ENCODE measurements at places on chromosomes 7 and 10.

DNA sequence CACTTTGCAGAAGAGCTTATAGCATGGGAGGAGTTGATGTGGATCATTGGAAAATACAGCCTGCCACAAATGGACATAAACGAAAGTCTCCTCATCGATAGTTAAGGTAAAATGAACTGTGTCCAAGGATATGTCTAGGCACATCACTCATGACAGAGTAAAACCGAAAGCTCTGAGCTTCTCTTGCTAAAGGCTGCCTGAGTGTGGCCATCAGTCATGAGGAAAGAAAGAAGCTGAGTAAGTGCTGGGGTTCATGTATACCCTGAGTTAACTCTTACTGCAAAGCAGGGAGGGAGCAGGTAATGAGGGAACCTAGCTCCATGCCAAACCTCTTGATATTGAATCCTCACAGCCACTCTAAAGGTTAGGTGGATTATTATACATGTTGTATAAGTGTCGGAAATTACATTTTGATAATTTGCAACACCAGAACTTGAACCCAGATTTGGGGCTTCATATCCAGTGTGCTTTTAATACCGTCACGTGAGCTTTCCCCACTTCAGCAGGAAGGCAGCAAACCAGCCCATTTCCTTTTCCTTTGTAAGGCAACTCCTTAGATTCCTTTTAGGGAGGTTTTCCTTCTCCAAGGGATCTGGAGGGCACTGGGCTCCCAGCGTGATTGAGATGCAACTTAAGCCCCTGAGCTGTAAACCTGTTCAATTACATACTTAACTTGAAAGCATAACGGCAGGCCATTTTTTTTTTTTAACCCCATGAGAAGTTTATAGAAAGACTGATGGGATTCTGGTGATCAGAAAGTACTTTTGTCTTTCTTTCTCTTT is 215.0 kb downstream of the PHF14 start:
- DNase-seq, result no peak

DNA sequence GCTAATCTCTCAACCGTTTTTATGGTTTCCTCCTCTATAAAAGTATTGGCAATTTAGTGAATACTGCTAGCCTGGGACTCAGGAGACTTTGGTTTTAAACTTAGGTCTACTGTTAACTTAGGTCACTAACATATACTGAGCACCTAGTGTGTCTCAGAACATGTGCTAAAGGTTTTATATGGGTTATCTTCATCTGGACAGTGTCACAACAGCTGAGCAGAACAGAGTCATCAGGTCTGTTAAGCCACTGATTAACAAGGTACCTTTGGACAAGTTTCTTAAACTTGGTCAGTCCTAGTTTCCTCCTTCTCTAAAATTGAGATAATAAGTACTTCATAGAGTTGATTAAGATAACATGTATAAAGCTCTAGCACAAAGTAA is 30.6 kb downstream of the NET1 start:
- no peak for DNase-seq

- DNase-seq, result no peak
Measured at GRCh38 chr10:110853921-110854605, 17.7 kb upstream of the PDCD4 start.

DNA sequence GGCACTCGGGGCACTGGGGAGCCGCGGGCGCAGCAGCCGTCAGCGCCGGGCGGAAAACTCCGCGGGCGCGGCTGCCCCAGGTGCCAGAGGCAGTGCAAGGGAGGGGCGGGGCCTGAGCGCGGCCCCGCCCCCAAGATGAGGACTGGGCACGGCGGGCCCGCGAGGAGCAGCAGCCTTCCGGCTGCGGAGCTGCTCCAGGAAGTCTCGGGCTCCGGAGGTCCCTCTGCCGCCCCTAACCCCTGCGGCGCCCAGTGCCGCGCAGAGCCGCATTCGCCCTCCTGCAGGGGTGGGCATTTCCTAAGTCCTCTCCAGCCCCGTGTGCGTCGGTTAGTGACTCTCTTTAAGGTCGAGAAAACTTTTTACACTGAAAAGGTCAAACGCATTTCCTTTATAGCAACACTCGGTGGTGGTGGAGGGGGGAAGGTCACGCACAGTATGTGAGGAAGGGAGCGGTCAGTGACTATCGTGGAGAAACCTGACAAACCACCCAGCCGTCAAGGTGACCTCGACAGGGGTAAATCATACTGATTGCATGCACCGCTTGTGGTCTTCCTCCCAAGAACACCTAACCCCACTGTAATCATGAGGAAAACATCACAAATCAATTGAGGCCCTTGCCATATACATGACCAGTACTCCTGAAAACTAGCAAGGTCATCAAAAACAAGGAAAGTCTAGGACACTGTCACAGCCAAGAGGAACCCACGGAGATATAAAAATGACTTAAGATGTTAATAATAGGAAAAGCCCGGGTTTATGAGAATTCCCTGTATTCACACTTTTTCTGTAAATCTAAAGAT is at the start of gene ANXA11:
Gene ANXA11, minus strand, starts transcription at position 61 of the 800 bp plus-strand sequence. CDS start 32,676 bp downstream, outside the sequence.
- DNase-seq, result peak; percentile 72

DNA sequence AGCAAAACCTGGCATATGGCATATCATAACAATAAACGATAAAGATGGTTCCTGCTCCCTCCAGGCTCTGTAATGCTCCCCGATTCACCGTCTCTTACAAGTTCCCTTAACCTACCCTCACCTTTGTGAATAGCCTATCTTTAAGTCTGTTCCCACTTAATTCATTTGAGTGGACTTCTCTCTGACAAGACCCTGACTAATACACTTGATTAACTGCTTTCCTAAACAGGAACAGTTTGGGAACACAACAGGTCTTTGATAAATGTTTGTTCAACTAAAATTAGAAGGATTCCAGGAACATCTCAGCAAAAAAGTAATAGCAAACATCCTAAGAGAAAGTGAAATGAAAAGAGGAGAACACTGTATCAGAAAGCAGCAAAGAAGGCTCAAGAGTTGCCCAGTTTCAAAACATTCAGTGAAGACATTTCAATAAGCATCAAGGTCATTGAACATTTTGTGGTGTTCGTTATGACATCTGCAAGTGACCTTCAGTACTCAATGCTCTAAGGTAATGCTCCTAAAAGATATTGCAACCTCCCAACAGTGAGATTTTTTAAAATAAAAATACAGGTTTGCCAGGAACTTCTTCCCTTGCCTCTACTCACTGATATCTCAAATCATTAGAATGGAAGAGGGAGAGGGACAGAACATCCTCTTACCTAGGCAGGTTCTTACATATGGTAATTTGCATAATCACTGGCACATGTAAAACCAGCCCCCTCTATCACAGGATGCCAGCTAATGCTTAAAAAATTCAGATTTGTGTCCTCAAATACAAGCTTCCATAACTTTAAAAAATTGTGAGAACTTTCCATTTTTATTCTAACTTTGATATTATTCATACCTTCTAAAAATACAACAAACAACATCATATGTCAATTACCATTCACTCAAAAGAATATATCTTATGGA is 11.4 kb upstream of the ARHGAP12 start:
- no peak for DNase-seq

DNA sequence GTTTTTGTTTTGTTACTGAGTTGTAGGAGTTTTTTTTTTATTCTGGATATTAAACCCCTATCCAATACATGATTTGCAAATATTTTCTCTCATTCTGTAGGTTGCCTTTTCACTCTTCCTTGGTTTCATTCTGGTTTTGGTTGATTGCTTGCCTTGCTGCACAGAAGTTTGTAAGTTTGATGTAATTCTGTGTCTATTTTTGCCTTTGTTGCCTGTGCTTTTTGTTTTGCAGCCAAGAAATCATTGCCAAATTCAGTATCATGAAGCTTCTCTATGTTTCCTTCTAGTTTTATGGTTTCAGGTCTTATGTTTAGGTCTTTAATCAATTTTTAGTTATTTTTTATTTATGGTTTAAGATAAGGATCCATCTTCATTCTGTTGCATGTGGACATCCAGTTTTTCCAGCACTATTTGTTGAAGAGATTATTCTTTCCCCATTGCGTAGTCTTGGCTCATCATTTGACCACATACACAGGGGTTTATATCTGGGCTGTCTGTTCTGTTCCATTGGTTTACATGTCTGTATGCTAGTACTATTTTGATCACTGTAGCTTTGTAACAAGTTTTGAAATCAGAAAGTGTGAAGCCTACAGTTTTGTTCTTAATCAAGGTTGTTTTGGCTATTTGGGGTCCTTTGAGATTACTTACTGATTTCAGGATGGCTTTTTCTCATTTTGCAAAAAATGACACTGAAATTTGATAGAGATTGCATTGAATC is 26.4 kb downstream of the BMPR1A start:
- no peak for DNase-seq

DNA sequence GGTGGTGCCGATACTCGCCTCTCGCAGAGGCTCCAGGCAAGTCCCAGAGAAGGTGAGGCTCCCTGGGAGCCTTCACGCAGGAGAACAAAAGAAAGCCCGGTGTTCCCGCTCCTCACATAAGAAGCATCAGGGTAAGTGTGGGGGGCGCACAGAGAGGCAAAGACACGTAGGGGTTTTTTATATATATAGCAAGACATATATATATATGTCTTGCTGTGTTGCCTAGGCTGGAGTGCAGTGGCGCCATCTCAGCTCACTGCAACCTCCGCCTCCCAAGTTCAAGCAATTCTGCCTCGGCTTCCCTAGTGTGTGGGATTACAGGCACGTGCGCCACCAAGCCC is 61.3 kb downstream of the PDIA4 start:
- DNase-seq, result no peak

- DNase-seq, result peak; percentile 87
Measured at GRCh38 chr7:108014747-108015682, 12.1 kb upstream of the LAMB1 start.

- DNase-seq, result no peak
Measured at GRCh38 chr10:121531830-121532178, 66.4 kb downstream of the FGFR2 start.

DNA sequence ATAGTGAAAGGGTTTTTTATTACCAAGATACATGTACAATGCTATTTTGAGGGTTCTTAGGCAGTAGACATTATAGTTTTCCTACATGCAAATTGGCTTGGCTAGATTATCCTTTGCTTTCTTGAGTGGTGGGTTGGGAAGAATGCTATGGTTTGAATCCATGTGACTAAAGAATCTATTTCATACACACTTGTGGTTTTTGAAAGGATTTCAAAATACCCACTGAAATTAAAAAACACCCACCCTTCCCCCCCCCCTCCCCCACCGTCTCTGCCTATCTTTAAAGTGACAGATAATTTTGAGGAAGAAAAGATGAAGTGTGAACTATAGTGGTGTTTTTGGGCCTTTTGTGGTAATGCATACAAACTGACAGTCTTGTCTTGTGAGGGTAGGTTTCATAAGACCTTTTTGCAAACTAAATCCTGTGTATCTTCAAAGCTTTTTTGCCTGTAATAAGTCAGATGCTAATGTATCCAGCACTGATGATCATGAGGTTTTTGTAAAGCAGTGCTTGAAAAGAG is 90.9 kb downstream of the TPST1 start:
- peak; percentile 87 for DNase-seq

GRCh38 chr7:30800785-30801252 is 29.6 kb downstream of the MINDY4 start:
- DNase-seq, result peak; percentile 85

DNA sequence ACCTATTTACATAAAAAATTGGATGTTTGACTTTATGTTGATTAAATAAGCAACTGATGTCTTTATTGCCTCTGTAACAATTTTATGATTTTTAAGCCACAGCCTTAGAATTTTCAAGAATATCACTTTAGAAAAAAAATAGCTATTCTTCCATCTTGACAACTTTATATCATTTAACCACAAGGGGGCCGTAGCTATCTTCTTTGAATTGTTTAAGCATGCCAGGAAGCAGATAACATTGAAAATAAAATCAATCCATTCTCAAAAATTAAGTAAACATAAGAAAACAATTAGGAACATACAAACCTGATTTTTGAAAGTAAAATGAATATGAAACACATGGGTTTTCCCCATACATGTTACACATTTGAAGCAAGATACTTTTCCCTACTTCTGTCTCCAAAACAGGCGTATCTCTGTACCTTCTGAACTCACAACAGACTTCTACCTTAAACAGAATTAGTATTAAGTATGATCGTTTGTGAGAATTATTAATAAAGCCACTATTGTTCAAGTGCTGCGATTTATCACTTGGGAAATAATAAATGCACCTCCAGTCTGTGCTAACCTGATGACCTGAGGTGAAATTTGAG is 209.0 kb downstream of the CACNA2D1 start:
- peak; percentile 51 for DNase-seq

DNA sequence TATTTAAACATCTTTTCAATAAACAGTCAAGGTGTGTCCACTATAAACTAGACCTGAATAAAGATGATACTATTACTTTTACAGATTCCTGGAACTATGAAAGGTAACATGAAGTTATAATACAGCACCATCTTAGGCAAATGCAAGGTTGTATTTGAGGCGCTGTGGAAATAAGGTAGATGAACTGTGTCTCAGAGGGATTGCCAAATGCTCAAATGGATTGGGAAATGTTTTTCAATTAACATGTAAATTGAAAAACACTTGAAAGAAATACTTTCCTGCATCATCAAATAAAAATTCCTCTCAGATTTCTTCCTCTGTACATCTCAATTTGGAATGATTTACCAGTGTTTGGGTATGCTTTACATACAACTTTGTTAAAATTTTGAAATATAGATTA is 139.4 kb downstream of the DKK1 start:
- no peak for DNase-seq

DNA sequence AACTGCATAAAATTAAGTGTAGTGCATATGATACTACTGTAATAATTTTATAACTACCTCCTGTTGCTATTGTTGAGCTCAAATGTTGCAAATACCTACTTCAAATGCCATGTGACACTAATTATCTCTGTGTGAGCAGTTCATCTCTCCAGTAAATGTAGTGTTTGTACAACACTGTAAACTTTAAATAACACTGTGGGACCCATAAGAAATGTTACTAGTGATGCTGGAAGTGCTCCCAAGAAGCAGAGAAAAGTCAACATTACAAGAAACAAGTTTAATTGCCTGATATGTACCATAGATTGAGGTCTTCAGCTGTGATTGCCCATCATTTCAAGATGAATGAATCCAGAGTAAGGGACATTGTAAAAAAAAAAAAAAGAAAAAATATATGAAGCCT is 39.9 kb downstream of the RALA start:
- no peak for DNase-seq

DNA sequence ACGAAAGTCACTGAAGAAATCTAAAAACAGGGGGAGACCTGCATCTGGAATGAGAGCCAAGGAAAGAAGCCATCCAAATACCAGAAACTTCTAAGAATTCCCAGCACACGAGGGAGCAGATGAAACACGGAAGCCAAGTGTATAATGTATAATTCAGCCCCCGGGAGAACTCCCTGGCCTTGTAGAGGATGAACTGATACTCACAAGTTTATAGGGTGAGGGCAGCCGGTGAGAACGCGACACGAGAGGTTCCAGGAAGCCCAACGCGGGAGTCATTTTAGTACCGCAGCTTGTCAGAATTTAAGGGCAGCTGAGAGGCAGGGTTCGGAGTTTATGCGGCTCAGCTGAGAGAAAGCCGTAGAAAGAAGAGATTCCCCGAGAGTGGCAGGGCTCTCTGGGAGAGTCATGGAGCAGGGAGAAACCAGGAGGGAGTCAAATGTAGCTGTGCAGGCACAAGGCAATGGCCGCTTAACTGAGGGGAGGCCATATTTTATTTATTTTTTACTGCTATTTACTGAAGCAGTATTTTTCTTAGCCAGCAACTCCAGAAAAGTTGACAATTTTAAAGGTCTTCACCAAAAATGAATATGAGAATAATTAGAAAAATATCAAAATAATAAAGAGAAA is 164.0 kb downstream of the NPSR1 start:
- no peak for DNase-seq

Data from fibroblast of upper back skin (primary cell).